ENCODE measurements at places on chromosomes 12 and 14.

- DNase-seq, result no peak
These were observed 17.4 kb upstream of the B4GALNT3 start for GRCh38 chr12:442235-442884.

- DNase-seq, result no peak
These were observed 535.7 kb upstream of the FBXO33 start for GRCh38 chr14:39967885-39968284.

DNA sequence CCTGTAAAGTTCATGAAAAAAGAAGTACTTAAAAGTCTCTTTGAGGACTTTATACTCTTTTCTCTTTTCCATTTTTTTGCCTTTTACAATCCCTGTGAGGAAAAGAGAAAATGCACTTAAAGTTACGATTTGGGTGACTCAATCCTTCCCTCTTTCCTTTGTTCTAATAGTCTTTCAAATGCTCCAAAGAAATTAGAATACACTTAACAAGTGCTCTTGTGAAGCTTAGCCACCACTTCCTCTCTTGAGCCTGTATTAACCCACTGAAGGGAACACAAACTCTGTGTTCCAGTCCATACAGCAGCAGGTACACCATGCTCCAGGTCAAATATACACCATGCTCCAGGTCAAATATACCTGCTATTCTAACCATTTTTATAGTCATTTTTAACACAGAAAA lies 581.1 kb upstream of the MGAT4C start:
- DNase-seq, result no peak

- no peak for DNase-seq
These were observed 15.3 kb upstream of the SNAPC1 start for GRCh38 chr14:61746881-61747280.

- no peak for DNase-seq
These were observed 6.8 kb downstream of the NTF3 start for GRCh38 chr12:5438671-5439200.

DNA sequence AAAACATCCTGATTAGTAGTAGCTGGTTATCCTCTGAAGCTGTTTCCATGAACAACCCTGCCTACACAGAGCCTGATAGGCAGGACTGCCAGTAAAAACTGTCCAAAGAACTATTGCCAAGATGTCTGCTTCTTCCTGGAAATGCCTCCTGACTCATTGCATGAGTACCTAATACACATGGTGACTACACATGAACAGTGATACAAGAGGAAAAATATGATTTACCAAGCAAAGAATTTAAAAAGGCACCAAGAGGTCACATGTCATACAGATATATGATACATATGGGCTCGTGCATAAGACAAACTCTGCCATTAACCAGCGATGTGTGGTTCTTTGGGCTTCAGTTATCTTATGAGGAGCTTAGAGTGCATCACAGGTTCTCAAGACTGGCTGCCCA lies 552.3 kb downstream of the SLC16A7 start:
- DNase-seq, result no peak

- no peak for DNase-seq
These were observed 209.2 kb downstream of the PPM1H start for GRCh38 chr12:62725781-62726180.

- DNase-seq, result peak; percentile 64
These were observed 8.9 kb downstream of the VAMP1 start for GRCh38 chr12:6461401-6462233.

DNA sequence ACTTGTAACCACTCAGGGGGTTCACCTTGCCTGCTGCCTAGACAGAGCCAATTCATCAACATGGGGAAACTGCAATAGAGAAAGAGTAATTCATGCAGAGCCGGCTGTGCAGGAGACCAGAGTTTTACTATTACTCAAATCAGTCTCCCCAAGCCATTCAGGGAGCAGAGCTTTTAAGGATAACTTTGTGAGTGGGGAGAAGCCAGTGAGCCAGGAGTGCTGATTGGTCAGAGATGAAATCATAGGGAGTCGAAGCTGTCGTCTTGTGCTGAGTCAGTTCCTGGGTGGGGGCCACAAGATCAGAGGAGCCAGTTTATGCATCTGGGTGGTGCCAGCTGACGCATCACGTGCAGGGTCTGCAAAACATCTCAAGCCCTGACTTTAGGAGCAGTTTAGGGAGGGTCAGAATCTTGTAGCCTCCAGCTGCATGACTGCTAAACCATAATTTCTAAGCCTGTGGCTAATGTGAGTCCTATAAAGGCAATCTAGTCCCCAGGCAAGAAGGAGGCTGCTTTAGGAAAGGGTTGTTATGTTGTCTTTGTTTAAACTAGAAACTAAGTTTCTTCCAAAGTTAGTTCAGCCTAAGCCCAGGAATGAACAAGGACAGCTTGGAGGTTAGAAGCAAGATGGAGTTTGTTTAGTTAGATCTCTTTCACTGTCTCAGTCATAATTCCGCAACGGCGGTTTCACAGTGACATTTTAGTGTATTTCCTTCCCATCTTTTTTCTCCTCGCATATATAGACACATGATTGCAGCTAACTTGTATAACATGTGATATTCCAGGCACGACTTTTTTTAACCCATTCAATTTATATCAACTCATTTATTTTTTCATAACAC lies 68.9 kb upstream of the NCOR2 start:
- peak; percentile 73 for DNase-seq

- DNase-seq, result peak; percentile 51
These were observed 325.1 kb downstream of the BCL11B start for GRCh38 chr14:98946940-98947339.

- DNase-seq, result no peak
These were observed 69.6 kb downstream of the NT5DC3 start for GRCh38 chr12:103771466-103771865.

DNA sequence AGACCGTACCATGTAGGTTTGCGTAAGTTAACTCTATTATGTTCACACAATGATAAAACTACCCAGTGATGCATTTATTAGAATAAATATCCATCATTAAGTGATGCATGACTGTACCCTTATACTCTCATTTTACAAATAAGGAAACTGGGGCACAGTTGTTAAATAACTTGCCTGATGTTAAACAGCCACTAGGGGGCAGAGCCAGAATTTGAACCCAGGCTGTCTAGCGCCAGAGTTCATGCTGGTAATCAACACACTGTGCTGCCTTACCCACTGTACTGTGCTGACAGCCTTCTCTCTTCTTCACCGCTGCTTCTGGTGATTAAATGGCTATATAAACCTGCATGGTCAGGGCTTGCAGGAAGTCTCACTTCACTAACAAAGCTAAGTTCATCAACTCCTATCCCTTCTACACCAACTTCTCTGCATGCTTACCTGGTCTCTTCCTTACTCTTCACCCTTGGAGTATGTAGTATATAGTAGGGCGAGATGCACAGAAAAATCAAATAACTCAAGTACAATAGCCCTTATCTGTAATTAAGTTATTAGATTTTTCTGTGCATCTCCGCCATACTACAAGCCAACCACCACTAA lies 43.6 kb upstream of the APPL2 start:
- DNase-seq, result no peak

- no peak for DNase-seq
These were observed 207.9 kb downstream of the SLC16A7 start for GRCh38 chr12:59803735-59804134.

GRCh38 chr14:32675433-32675832 lies 263.2 kb upstream of the NPAS3 start:
- no peak for DNase-seq

- no peak for DNase-seq
These were observed 88.1 kb downstream of the EFCAB11 start for GRCh38 chr14:89866458-89866857.

GRCh38 chr14:50397390-50398188 lies 908 bp upstream of the CDKL1 start:
- DNase-seq, result no peak

DNA sequence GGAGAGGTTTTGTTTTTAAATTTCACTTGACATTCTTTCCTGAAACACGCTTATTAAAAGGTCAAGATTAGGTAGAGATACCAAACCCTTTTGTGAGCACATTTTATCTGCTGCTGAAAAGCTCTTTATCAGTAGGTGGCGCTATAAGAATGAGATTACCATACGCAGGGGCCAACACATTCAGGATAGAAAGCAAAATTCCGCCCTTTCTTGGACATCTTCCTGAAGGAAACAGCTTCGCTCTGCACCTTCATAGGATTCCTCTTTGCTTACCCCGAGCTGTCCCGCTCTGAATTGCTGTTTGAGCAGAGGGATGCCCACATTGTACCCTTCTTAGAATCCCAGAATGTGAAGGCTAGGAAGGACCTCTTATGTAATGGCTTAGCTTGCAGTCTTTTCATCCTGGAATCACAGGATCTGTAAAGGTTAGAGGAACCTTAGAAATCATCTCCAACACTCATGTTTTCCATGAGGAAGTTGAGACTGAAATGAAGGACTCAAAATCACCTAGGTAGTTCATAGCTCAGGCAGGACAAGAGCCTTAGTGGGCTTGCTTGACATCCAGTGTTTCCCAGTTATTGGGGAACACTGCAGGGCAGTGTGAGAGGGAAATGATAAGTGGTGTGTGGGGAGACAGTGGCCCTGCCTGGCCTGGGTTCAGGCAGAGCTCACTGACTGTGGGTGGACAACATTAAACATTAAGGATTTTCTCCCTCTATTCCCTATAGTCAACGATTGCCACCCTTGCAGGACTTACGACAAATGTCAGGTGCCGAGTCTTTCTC lies 38.7 kb upstream of the CRY1 start:
- no peak for DNase-seq

DNA sequence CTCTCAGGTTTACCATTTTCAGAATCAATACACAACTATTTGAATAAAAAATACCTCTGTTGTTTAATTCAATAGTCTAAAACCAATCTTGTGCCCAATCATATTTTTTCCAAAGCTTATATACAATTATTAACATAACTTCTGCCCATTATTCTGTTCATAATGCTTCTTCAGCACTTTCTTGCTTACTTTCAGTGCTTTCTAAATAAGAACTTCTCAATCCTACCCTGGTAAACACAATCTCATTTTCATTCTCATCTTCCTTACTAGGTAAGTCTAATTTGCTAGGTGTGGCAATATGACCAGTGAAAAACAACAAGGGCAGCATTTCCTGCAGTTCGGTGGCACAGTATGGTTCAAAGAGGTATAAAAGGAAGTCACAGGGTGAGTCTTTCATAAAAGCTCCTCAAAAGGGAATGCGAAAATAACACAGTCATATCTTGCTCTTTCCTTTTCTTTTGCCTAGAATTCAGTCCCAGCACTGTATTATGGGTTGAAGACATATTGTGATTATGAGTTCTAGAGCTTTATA lies 103.5 kb downstream of the FOXG1 start:
- DNase-seq, result no peak

- DNase-seq, result no peak
These were observed 3.0 kb upstream of the CLEC2B start for GRCh38 chr12:9872162-9872561.

- no peak for DNase-seq
These were observed 639.4 kb upstream of the TBX3 start for GRCh38 chr12:115323223-115323905.

DNA sequence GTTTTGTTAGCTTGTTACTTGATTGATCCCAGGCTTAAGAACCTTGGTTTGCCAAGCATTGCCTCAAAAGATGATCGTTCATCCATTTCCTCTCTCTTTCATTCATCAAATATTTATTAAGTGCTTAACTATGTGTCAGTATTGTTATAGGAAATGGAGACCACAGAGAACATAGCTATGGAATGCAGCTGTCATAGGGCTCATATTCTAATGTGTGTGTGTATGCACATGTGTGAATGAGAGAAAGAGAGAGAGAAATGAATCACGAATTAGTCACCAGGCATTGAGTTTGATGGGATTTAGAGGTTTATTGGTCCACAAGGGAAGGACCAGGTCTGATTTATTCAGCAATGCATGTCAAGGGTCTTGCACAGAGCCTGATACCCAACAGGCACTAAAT lies 71.0 kb upstream of the FBXO21 start:
- no peak for DNase-seq
